ENCODE measurements at places on chromosomes 2 and 18.

DNA sequence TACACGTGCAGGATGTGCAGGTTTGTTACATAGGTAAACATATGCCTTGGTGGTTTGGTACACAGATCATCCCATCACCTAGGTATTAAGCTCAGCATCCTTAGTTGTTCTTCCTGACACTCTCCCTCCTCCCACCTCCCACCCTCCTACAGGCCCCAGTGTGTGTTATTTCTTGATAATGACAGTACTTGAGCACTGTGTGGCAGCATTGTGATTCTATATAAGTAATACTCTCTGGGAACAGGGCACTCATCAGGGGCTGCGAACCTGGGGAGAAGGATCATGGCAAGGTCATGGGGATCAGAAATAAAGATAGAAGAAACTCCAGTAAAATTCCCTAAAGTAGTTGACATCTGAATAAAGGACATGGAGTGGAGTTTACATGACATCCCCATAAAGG lies 1256.2 kb upstream of the CRIM1 start:
- no peak for DNase-seq

DNA sequence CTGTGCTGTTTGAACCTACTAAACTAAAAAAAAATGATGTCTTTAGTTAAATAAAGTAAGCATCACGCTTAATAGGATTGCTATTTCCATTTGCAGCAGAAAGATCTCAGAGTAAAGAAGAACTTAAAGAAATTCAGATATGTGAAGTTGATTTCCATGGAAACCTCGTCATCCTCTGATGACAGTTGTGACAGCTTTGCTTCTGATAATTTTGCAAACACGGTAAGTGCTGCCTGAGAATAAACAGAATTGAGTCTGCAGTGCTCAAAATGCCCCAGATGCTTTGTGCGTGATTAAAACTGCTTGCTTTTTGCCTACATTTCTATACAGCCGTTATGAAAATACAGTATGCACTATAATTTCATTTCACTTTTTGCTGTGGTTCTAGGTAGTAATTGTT lies 3.9 kb downstream of the CDCA7 start:
- no peak for DNase-seq

GRCh38 chr2:188720811-188721605 lies 253.2 kb upstream of the COL3A1 start:
- no peak for DNase-seq

- no peak for DNase-seq
Measured at GRCh38 chr2:127705391-127706065, 4.2 kb downstream of the SFT2D3 start.

DNA sequence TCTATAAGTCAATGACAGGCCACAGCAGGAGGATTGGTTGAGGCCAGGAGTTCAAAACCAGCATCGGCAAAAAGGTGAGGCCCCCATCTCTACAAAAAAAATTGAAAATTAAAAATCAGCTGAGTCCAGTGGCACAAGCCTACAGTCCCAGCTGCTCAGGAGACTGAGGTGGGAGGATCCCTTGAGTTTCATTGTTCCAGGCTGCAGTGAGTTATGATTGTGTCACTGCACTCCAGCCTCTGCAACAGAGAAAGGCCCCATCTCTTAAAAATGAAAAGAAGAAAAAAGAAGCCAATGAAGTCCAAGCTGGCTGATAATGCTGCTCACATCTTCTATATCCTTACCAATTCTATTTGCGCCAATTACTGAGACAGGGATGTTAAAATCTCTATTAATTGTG lies 39.1 kb downstream of the MRPS5 start:
- DNase-seq, result no peak

DNA sequence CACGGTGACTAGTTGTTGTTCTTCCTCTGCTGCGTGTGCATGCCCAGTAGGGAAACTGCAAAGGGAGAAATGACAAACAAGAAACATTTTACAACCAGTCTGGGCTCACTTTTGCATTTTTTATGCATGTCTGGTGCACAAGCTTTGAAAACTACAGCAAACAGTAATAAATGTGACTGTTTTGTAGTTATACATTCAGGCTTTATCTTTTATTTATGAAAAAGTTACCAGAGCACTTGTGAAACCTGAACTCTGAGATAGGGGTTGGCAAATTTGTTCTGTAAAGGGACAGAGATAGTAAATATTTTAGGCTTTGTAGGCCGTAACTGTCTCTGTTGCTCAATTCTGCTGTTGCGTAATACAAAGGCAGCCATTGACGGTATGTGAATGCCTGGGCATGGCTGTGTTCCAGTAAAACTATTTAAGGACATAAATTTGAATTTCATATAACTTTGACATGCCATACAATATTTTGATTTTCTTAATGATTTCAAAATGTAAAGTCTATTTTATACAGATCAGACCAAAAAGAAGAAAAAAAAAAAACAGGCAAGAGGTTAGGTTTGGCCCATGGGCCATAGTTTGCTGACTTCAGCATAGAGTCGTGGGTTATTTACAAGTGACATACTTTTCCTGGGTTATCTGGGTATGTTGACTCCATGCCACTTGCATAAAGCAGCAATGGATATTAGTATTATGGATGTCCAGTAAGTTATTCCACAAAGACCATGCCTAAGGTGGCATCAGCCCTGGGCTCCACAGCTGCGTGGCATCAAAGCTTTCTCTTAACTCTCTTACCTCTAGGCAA lies 53.6 kb upstream of the EML6 start:
- peak; percentile 10 for DNase-seq

DNA sequence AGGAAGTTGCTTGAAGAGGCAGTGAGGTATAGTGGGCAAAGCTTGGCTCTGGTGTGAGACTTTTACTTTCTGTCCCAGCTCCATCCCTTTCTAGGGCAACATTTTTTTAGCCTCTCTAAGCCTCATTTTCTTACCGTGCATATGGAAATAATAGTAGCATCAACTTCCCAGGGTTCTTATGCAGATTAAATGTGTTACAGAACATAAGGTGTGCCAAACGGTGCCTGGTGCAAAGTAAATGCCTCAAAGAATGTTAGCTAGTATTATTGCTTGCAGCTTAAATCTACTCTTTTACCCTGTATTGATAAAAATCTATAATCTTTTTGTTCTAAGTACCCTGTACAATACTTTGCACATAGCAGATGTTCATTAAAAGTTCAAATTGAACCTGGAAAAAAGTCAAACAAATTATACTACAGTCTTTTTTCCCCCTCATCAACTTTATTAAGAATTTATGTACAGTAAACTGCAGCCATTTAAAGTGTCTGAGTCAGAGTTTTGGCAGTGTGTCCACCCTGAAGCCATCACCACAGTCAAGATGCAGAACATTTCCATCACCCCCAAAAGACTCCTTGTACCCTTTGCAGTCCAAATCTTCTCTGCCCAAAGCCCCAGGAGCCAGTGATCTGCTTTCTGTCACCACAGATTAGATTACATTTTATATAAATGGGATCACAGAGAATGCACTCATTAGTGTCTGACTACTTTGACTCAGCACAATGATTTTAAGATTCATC lies 10.6 kb downstream of the MAPRE2 start:
- DNase-seq, result peak; percentile 44

- no peak for DNase-seq
Measured at GRCh38 chr18:10170375-10170774, 256.6 kb downstream of the VAPA start.

DNA sequence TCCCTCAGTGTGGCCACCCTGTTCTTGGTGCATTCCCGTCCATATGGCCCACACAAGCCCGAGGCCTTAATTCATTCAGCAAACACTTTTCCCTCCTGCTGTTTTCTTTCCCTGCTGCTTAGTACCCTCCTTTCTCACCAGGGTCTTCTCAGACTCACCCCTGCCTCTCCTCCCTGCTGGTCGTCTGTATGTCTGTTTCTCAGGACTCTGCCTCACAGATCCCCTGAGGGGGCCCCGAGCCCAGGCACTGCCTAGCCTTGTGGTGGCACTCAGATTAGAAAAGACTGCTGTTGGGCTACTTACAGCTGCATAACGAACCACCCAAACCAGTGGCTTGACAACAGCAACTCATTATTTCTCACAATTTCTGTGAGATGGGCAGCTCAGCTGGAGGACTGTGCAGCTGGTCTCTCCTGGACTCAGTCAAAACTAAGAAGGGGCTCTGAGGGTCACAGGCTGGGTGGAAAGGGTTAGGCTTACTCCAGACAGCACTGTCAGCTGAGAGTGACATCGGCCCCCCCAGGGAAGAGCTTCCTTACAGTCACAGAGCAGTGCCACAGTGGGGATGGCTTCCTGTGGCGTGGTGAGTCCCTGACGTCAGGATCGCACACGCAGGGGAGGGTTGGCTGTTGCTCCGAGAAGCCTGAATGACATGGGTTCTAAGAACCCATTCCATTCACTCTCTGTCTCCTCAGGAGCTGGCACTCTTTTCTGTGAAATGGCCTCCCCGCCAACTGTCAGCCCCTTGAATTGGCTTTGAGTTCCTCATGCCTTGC lies 139.0 kb downstream of the UXS1 start:
- DNase-seq, result no peak

DNA sequence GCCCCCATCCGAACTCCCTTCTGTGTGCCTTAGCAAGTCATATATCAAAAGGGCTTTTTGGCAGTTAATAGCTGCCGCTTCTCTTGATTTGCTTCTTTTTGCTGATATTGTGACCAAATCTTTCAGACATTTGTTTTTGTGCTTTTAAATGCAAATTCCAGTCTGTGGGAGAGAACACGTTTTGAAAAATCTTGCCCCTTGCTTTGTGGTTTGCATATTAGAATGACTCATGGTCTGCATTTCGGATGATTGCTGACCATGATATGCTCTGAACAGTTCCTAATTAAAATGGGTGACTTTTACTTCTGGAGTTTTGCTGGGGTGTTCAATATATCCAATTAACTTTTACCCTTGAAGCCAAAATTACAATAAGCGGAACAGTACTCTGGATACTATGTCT lies 58.2 kb upstream of the ST6GAL2 start:
- DNase-seq, result no peak

DNA sequence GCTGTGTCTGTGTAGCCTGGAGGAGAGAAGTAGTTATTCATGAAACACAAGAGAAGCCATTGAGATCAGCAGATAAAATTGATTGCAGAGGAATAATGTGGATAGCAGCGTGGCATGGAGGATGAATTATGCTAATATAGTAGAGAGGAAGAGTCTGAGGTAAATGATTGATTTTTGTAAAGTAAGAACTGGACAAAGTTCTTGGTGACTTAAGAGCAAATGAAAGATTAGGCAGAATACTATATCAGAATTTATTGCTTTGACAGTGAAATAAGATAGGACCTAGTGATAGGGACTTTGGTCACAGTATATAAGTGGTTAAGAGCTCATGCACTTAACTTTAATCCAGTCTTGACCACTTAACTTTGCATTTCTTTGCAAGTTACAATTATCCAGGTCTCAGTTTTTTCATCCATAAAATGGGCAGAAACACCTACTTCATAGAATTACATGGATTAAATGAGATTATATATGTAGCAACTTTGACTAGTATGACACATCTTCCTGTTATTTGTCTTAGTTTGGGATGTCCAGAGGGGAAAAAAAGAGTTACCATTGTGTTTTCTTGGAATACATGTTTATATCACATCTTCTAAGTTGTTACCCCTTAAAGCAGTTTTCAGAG lies 29.1 kb downstream of the ACVR2A start:
- no peak for DNase-seq

GRCh38 chr2:224837558-224837957 lies 121.4 kb upstream of the CCDC195 start:
- no peak for DNase-seq

DNA sequence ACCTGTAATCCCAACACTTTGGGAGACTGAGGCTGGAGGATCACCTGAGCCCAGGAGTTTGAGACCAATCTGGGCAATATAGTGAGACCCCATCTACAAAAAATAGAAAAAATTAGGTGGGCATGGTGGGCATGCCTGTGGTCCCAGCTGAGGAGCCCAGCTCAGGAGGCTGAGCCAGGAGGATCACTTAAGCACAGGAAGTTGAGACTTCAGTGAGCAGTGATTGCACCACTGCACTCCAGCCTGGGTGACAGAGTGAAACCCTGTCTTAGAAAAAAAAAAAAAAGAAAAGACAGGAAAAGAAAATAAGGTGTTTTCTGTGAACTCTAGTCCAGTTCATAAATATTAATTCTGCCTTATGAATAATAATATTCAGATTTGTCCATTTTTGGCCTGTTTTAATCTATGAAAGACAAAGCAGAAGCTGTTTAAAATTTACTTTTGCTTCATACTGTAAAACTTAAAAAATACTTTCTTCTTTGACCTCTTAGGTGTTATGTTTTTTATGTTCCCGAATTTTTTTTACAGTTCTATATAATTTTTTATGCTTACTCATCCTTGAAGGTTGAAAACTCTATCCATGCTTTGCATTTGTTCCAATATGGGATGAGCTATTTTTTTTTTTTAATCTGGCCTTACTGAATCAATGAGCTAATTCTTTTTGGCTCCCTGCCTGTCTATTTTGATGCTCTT lies 8.4 kb upstream of the ANXA4 start:
- DNase-seq, result no peak

GRCh38 chr2:177489719-177490301 lies 97.2 kb downstream of the AGPS start:
- peak; percentile 54 for DNase-seq

GRCh38 chr2:77169426-77169825 lies 352.8 kb downstream of the LRRTM4 start:
- DNase-seq, result no peak

GRCh38 chr2:229287823-229288222 lies 16.7 kb upstream of the PID1 start:
- DNase-seq, result no peak

GRCh38 chr18:44819944-44820510 lies 139.3 kb downstream of the SETBP1 start:
- no peak for DNase-seq

DNA sequence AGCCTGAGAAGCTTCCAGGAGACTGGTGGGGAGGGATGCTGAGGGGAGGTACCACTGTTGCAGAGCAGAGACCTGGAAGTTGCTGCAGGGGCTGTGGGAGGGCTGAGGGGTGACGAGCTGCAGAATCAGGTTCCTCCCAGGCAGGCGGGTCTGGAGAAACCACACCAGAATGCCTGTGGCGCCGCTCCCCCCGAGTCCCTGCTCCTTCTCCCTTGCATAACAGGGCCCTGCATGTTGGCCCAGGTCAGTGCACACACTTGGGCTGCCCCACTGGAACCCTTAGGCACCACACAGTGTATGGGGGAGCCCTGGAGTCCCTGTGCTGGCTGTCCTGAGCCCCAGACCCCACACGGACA lies 60.4 kb downstream of the ARL4C start:
- no peak for DNase-seq

DNA sequence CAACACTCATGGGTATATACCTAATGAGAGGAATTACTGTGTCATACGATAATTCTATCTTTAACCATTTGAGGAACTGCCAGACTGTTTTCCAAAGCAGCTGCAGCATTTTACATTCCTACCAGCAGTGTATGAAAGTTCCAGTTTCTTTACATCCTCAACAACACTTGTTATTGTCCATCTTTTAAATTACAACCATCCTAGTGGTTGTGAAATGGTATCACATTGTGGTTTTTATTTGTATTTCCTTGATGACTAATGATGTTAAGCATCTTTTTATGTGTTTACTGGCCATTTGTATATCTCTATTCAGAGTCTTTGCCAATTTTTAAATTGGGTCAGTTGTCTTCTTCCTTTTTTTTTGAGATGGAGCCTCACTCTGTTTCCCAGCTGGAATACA lies 4.0 kb upstream of the CKAP2L start:
- DNase-seq, result no peak

GRCh38 chr18:45349019-45349418 lies 266.3 kb upstream of the SLC14A2 start:
- no peak for DNase-seq

GRCh38 chr2:100248044-100248330 lies 74.3 kb downstream of the LONRF2 start:
- no peak for DNase-seq

GRCh38 chr2:71477231-71477691 lies 23.9 kb downstream of the DYSF start:
- no peak for DNase-seq

- peak; percentile 82 for DNase-seq
Measured at GRCh38 chr2:74041182-74041581, 56.5 kb downstream of the TET3 start.

All from hematopoietic multipotent progenitor cell treated with erythropoietin and hydrocortisone succinate and interleukin-3 and kit ligand, for 8 days (in vitro differentiated cells).